ENCODE measurements at places on chromosomes 6 and 20.
A peak's percentile ranks its signal among the peaks of the same experiment; 100 is the strongest.

DNA sequence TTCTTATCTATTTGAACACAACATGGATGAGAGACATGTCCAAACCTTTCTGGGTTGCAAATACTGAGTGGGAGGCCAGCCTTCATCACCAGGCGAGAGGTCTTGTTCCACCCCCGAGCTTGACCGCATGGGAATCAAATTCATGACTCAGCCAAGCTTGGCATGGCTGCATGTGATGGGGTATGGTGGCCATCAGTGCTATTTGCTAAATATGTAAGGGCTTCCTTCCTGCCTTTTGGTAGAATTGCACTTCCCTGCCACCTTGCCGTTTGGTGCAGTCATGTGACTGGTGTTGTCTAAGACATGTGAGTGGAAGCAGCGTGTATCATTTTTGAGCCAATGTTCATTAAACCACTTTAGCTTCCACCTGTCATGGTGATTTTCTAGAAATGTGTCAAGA is 508.9 kb upstream of the SULF2 start:
- DNase-seq, result no peak

- no peak for DNase-seq
Measured at GRCh38 chr20:56870271-56870670, 241.2 kb downstream of the TFAP2C start.

DNA sequence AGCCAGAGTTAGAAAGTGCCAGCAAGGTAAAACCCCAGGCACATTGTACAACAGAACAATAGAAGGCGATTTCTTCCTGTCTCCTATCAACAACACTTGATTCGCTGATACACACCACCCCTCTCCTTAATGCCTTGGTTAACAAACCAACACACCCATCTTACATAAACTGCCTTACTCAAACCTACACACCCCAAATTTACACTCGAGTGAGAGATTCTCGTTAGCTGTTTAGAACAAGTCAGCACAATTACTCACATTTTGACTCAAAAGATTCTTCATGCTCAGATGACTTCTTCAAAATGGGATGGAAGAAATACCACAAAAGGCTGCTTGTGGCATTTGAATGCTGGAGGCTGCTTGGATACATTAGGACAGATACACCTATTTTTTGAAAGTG is 80.0 kb upstream of the FOXQ1 start:
- DNase-seq, result no peak

GRCh38 chr20:7571101-7571500 is 369.2 kb downstream of the HAO1 start:
- no peak for DNase-seq

- no peak for DNase-seq
Measured at GRCh38 chr6:17032590-17032987, 69.3 kb upstream of the STMND1 start.

DNA sequence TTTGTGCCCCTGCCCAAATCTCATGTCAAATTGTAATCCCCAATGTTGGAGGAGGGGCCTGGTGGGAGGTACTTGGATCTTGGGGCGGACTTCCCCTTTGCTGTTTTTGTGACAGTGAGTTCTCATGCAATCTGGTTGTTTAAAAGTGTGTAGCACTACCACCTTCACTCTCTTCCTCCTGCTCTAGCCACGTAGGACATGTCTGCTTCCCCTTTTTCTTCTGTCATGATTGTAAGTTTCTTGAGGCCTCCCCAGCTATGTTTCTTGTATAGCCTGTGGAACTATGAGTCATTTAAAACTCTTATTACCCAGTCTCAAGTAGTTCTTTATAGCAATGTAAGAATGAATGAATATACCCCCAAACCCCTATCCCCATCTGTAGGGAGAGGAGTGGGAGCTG is 1013.7 kb upstream of the MAP3K7 start:
- DNase-seq, result no peak

- no peak for DNase-seq
Measured at GRCh38 chr6:96823743-96824142, 13.5 kb downstream of the GPR63 start.

- no peak for DNase-seq
Measured at GRCh38 chr6:109261811-109262210, 120.5 kb downstream of the CD164 start.

DNA sequence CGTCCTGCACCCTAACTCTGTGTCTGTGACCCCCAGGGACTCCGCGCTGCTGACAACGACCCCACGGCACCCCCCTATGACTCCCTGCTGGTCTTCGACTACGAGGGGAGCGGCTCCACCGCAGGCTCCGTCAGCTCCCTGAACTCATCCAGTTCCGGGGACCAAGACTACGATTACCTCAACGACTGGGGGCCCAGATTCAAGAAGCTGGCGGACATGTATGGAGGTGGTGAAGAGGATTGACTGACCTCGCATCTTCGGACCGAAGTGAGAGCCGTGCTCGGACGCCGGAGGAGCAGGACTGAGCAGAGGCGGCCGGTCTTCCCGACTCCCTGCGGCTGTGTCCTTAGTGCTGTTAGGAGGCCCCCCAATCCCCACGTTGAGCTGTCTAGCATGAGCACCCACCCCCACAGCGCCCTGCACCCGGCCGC is 129.0 kb downstream of the TAF4 start:
- no peak for DNase-seq

GRCh38 chr6:150603176-150603575 is 3.5 kb downstream of the PLEKHG1 start:
- no peak for DNase-seq

- no peak for DNase-seq
Measured at GRCh38 chr6:75499640-75500039, 6.0 kb upstream of the FILIP1 start.

DNA sequence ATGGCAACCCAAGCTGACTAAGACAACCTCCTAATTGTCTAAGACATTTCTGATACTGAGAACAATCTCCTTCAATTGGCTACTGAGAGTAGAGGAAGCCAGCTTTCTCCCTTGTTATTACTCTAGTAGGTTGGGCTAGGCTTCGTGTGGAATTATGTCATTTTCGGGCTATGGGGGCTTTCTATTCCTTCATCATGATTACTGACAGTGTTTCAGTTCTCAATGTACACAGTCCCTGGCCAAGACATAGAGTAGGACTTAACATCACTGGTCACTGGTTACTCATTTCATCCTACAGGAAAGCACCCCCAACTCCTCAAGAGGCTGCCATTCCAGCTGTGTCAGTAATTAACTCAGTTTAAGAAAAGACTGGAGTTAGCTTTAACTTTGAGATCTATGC is 100.0 kb downstream of the KIF6 start:
- DNase-seq, result no peak

DNA sequence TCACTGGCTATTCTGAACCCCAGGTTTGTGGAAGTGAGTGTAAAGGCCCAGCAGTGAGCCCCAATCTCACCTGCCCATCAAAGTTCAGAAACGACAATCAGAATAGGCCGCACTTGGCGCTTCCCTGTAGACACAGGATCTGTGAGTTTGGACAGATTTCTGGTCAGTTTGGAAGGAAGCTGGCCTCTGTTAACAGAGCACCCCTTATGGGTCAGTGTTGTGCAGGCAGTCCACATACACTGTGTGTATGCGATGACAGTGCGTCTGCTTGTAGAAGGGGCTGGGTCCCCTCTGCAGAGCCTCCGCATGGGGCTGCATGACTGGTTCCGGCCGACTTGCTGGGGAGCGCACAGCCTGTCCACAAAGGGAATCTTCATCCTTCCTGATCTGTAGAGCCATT is 3.4 kb upstream of the MPC1 start:
- no peak for DNase-seq

- DNase-seq, result no peak
Measured at GRCh38 chr6:143060806-143061596, at the start of gene AIG1. Gene AIG1 (plus strand): TSS chr6:143060889. CDS start chr6:143060926, 37 bp downstream.

GRCh38 chr6:21953831-21954801 is 342.7 kb downstream of the PRL start:
- peak; percentile 16 for DNase-seq

DNA sequence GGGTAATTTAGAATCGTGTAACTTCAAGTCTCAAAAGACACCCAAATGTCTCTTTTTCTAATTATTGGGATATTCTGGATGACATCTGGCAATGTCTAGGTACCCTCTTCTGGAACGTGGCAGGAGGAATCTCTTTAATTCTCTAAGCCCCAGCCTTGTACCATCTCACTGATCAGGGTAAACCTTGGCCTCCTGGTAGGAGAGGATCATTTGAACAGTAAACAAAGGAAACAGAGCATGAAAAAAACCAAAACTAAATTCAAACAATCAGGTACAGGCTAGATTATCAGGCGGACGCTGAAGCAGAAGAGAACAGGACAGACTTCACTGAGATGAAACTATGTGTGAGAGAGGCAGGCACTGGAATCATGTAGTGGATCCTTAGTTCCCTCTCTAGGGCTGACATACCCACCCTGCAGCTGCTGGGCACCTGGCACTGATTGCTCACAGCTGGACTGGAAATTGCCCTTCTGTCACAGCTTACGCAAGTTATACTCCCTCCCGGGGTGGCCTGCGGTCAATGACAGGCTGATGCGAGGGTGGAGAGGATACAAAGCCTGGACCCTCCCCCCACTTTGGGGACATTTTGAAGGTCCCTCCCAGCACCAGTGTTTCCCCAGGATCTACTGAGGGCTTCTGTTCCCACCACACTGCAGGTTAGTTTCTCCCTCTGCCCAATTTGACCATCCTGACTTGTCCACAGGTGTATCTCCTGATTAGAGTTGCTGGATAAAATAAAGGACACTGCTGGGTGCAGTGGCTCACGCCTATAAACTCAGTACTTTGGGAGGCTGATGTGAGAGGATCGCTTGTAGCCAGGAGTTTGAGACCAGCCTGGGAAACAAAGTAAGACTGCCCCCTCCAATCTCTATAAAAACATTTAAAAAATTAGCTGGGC is 20.6 kb upstream of the ZBTB24 start:
- peak; percentile 43 for DNase-seq

GRCh38 chr6:37554480-37554819 is 54.8 kb upstream of the CCDC167 start:
- no peak for DNase-seq

- DNase-seq, result no peak
Measured at GRCh38 chr6:113857556-113858479, 673 bp downstream of the MARCKS start.

DNA sequence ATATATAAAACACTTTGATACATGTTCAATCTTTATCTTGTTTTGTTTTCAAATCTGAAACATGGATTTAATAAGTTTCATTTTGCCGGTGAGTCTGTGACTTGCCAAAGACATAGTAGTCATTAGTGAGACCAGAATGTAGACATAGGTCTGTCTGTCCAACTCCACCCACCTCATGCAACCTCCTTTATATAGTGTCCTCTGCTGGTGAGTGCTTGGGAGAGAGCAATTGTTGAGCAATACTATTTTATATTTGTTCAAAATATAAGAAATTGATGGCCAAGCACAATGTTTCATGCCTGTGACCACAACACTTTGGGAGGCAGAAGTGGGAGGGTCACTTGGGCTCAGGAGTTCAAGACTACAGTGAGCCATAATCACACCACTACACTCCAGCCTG is 10.8 kb upstream of the LY86 start:
- no peak for DNase-seq

- DNase-seq, result no peak
Measured at GRCh38 chr6:52303178-52303577, 18.6 kb upstream of the MCM3 start.

GRCh38 chr6:36335465-36336207 is 1.1 kb downstream of the BNIP5 start:
- no peak for DNase-seq

DNA sequence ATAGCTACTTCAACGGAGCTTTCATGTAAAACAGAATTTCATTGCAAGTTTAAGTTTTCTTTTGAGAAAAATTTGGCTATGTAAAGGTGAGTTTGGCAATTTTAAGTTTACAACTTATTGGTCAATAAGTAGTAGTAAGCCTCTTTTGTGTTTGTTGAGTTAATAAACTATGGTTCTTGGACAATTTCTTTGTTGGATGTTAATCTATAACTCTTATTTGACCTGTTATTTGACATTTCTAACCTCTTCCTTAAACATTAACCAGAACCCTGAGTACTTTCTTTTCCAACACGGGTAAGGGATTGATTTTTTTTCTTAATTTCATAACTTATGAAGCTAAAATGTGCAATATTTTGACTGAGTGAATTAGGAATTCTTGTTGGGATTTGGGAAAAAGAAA is 354.4 kb downstream of the PRKN start:
- no peak for DNase-seq

DNA sequence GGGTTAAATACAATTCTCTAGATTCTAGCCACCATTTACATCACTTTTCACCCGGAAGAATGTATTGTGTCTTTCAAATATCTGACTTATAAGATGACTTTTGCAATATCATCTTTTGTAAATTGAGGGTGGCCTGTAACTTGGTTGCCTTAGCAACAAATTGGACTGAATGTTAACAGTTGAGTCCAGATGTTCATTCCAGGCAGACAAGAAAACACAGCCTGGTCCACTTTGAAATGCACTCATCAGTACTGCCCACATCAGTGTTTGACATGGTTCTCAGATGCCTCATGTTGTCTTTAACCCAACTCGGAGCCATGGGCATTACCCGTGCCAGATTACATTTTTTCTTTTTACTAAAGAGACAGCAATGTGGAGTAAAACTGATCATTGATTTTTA is 781.6 kb upstream of the CHD6 start:
- no peak for DNase-seq

DNA sequence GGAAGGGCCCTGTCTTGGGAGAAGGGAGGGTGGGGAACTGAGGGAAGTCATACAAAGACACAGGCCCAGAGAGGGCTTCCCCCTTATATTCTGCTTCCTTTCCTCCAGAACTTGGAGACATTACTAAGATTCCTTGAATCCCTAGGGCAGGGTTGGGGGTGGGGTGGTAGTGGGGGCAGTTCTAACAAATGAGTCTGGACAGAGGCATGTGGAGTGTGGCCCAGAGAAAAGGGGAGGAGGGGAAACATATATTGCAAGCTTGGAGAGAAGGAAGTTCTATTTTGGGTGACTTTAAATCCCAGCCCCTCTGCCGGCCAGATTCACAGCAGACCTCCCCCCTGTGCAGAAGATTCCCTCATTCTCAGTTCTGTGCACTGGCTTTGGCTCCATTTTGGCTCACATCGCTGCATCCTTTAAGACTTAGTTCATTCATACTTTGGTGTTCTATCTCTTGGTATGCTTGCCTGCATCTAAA is 43.7 kb downstream of the DAAM2 start:
- no peak for DNase-seq

GRCh38 chr20:41811456-41811855 is 193.3 kb upstream of the CHD6 start:
- DNase-seq, result no peak

DNA sequence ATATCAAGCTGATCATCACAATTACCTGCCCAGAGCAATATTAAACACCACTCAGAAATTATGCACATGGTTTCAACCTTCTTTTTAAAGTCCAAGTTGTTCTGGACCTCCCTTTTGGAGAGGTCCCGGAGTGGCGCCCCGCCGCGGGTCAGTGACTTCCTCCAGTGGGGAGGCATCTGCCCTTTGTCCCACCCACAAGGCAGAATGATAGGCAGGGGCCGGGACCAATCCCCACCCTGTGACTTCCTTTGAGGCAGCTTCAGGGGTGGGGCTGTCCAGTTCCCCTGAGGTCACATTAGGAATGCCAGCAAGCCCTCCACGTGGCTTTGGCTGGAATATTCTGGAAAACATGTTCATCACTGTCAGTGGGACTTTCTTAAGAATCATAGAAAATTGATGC is 207.0 kb downstream of the ANKRD60 start:
- DNase-seq, result no peak

GRCh38 chr20:57473246-57474048 is 51.5 kb downstream of the CTCFL start:
- DNase-seq, result no peak
